ENCODE measurements at places on chromosomes 3 and 15.

GRCh38 chr3:42527368-42527917 is 25.0 kb downstream of the VIPR1 start:
- DNase-seq = no peak

- DNase-seq = no peak
Measured at GRCh38 chr3:11452312-11452711, 180.1 kb downstream of the ATG7 start.

- no peak for DNase-seq
Measured at GRCh38 chr3:153970047-153970446, 151.1 kb upstream of the ARHGEF26 start.

- DNase-seq = no peak
Measured at GRCh38 chr15:34620142-34620541, 36.7 kb upstream of the GOLGA8B start.

Measured in left cardiac atrium (tissue), 4 donors.